ENCODE measurements at places on chromosomes 13 and 19.

DNA sequence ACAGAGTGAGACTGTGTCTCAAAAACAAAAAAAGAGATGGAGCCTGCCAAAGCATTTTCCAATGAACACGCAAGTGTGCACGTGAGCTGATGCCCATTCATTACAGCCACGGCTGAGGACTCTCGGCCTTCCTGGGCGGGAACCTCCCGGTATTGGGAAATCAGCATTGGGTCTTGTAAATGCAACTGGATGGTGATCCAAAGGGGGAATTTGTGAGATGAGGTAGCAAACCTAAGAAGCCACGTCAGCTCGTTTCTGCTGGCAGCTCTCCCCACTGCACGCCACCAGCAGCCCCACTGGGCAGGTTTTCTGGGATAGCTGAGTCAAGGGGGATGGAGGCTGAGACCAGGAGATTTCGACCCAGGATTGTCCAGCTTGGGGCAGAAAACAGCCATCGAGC lies 11.5 kb downstream of the C13orf46 start:
- no peak for DNase-seq

GRCh38 chr13:107835339-107836018 lies 379.9 kb downstream of the LIG4 start:
- DNase-seq, result no peak

DNA sequence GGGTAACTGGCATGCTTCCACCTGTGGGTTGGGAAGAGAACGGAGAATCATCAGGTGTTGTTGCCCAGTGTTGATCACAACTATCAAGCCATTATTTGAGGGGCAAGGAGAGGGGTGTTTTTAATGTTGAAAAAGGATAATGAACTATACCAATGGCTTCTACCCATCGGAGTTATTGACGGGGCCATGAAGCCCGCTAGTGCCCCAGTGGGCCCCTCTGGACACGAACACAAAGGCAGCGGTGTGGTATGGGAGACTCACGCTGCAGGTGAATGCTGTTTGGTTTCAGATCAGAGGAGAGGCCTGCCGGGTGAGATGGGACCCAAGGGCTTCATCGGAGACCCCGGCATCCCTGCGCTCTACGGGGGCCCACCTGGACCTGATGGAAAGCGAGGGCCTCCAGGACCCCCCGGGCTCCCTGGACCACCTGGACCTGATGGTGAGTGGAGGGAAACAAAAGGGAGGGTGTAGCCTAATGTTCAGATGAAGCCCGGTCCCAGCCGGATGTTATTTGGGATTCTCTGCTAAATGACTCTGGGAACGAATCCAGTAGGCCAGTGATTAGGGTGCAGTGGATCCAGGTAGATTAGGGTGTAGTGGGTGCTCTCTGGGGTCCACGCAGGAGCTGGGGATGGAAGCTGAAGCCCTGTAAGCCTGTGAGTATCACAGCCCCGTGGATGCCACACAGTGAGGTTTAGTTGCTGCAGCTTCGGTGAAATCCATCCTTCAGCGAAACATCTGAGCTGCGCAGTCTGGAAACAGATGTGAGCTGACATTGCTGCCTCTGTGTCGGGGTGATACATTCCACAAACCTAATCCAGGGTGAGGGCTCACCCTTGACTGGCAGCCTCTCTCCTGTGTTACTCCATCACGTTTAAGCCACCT lies 111.3 kb downstream of the RAB20 start:
- no peak for DNase-seq

GRCh38 chr13:35345992-35346391 lies 130.5 kb downstream of the MAB21L1 start:
- no peak for DNase-seq

DNA sequence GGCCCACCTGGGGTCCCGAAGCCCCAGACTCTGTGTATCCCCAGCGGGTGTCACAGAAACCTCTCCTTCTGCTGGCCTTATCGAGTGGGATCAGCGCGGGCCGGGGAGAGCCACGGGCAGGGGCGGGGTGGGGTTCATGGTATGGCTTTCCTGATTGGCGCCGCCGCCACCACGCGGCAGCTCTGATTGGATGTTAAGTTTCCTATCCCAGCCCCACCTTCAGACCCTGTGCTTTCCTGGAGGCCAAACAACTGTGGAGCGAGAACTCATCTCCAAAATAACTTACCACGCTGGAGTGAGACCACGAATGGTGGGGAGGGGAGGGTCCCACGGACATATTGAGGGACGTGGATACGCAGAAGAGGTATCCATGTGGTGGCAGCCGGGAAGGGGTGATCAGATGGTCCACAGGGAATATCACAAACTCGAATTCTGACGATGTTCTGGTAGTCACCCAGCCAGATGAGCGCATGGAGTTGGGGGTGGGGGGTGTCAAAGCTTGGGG lies 1.0 kb upstream of the ICAM5 start:
- no peak for DNase-seq

GRCh38 chr13:103140001-103140671 lies 73.9 kb upstream of the SLC10A2 start:
- DNase-seq, result peak; percentile 4

DNA sequence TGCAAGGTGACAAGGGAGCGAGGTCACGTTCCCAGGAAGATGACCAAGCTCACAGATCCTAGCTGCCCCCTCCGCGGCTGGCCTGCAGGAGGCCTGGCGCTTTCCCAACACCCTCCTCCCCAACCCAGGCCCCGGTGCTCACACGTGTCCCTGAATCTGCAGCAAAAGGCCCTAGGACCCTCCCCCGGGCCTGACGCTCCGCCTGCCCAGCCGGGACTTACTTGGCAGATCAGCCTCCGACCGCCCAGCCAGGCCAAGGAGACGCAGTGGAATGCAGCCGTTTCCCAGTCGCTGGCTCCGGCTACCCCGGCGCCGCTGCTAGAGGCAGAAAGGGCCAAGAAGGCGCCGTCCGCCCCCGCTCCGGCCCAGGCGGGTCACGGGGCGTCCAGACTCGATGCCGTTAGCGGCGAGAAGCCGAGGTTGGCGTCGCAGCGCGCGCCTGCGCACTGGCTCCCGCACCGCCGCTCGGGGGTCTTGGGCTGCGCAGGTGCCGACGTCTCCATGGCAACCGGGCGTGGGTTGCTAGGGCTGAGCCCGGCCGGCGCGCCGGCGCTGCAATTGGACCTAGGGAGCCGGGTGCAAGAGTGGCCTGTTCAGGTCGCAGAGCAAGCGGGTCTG lies at the start of gene PNMA8A:
PNMA8A (minus strand) TSS at position 448 of the 618 bp plus-strand sequence. CDS start 528 bp downstream, outside the sequence.
- no peak for DNase-seq

DNA sequence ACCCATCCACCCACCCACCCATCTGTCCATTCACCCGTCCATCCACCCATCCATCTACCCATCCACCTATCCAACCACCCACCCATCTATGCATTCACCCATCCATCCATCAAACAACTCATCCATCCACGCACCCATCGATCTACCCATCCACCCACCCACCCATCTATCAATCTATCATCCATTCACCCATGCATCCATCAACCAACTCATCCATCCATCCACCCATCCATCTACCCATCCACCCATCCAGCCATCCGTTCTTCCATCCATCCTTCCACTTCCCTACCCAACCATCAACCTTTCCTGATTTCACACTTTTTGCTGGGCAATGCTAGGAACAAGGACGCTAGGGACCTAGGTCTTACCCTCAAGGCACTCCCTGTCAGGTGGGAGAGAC lies 2.1 kb downstream of the TMEM238 start:
- no peak for DNase-seq

DNA sequence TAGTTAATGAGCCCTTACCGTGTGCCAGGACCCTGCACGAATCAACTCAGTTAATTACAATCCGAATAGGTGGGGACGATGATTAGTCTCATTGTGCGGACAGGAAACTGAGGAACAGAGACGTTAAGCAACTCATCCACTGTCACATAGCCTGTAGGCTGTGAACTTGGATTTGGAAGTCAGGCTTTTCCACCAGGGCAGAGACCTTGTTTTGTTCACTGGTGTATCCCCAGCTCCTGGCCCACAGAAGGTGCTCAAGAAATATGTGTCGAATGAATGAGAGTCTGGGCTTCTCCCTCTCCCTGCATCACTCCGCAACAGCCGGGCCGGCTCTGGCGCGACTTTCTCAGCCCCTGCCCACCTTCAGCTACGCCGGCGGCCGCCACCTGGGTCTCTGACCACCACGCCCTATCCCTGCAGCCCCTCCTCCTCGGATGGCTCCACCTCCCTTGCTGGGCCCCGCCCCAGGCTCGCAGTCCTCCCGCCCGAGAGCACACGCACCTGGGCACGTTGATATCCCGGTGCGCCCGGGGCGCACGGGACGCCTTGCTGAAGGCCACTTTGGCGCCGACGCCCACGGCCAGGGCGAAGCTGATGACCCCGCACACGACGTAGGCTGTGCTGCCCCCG lies 1.3 kb downstream of the SHISA7 start:
- DNase-seq, result peak; percentile 47

DNA sequence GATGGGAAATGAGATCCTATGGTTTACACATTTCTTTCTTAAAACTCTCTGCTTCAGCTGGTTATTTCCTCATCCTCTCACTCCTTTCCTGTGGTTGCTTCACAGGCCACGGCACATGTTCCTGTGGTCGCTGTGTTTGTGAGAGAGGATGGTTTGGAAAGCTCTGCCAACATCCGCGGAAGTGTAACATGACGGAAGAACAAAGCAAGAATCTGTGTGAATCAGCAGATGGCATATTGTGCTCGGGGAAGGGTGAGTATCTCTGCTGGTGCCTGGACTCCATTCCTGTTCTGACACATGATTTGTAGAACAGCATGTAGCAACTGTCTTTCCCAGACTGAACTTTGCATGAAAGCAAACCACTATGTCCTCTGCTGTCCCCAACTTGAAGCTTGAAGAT lies 254.2 kb downstream of the ITGBL1 start:
- DNase-seq, result no peak
